ENCODE measurements at places on chromosomes 16 and 17.
A peak's percentile ranks its signal among the peaks of the same experiment; 100 is the strongest.

GRCh38 chr17:58322581-58323185, 5.9 kb downstream of the TSPOAP1 start:
- no peak for DNase-seq

- no peak for DNase-seq
Measured at GRCh38 chr17:2421315-2422147, 20.7 kb upstream of the MNT start.

DNA sequence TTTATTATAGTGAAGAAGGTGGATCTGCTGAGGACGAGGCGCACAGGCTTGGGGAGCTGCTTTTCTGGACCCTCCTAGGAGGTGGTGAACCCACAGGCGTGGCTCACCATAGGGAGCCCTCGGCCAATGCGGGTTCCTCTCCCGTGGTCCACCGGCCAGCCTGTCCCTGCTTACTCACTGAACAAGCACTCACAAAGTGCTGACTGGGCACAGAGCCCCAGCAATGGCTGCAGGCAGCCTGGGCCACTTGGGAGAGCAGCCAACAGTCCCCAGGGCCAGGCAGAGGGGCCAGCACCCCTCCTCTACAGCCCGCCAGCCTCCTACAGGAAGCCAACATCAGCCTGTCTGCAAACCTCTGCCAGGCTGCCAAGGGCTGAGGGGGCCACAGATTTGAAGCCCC, 19.1 kb upstream of the NCBP3 start:
- no peak for DNase-seq

DNA sequence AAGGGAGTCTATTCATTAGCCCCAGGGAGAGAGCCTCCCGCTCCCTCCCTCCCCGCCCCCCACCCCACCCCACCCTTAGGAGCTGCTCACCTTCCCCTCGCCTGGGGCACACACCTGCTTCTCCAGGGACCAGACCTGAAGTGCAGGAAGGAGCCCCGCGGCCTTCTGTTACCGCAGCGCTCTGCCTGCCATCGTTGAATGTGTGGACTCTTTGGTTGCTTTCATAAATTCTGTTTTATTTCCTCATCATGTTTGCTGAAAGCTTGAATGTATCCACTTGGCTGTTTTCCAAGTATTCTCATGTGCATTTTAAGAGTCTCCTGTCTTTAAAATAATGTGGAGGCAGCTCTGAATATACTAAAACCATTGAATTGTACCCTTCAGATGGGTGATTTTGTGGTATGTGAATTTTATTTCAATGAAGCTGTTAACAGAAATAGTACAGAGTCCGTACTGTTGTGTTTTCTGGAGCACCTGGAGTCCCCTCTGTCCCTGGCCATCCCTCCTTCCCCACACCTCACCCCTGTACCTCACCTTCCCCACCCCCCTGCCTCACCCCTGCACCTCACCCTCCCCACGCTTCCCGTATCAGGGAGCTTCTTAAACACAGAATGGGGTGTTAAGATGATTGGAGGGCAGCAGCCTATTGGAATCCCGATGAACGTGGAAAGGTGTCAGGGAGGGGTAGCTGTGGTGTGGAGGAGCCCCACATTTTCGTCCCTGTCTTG, 25.5 kb downstream of the RAB11FIP3 start:
- no peak for DNase-seq

GRCh38 chr17:73292031-73292531, 19.7 kb downstream of the CDC42EP4 start:
- no peak for DNase-seq

DNA sequence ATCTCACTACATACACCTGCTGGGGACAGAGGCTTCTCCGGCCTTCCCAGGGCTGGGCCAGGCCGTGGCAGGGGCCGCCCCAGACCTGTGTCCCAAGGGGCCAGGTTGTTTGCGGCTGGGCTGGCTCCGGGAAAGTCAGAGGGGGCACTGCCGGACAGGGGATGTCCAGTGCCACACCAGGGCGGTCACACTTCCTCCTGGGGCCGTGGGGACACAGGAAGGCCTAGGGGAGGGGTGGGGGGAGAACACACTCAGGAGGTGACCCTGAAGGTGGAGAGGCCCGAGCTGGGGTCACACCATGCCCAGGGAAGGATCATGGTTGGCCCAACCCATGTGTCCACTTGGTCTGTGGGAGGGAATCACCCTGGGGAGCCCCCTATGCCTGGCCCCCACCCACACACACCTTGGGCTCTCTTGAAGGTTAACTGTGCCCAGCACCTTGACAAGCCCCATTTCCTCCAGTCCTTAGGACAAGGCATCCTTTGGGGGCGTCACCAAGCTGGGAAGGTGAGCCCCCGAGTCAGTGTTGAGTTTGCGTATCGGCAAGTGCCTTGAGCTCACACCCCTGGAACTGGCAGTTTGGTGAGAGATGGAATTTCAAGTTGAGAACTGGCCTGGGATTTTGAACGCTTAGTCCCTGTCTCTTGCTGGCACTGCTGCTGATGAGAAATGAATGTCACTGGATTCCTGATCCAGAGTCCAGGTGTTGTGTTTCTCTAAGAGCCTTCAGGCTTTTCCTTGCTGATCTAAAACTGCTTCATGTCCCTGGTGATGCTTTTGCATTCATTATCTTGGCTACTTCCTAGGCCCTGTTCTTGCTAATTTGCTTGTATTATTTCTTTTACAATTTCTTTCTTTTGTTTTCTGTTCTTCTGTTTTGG, 7.7 kb upstream of the ACTG1 start:
- no peak for DNase-seq

- DNase-seq = peak; percentile 76
Measured at GRCh38 chr17:64661976-64662773, at the start of gene SMURF2. Gene SMURF2 (minus strand): TSS chr17:64662307. CDS start chr17:64661880, 427 bp downstream.

DNA sequence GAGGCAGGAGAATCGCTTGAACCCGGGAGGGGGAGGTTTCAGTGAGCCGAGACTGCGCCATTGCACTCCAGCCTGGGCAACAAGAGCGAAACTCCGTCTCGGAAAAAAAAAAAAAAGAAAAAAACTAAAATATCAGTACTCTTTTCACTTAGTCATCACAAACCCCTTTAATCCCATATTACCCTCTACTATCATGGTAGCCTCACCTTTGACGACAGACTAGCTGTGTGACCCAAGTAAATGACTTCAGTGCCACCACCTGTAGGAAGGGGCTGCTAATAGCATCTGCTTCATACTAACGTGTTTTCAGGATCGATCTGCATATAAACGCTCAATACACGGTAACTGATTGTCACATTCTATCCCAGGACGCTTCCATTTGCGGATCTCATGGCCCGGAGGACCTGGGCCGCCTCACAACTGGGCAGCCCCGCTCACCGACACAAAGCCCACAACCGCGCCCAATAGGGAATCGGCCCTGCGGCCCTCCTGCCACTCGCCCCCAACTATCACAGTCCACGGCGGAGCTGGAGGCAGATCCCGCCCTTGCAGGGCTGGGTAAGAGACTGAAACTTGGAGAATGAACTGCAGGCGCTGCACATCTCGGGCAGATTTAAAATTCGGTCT, 1.1 kb upstream of the ZNF263 start:
- no peak for DNase-seq

- no peak for DNase-seq
Measured at GRCh38 chr17:41500131-41500911, 5.1 kb downstream of the KRT13 start.

DNA sequence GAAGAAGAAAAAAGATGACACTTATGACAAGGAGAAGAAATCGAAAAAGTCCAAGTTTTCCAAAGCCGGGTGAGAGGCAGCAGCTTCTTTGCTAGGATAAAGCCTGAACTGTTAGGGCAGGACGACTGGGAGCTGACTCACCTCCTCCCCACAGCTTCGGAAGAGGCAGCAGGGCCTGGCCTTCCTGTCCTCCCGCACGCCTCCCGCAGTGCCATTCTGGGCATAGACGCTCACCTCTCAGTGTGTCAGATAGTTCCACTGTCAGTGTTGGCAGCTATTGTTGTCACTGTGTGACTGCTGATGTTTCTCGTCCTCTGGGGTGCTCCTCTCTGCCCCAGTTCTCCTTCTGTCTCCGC, 12.6 kb downstream of the UBN1 start:
- no peak for DNase-seq

- no peak for DNase-seq
Measured at GRCh38 chr16:53631236-53632025, 72.2 kb downstream of the RPGRIP1L start.

- DNase-seq = peak; percentile 76
Measured at GRCh38 chr16:25257956-25258860, 563 bp upstream of the ZKSCAN2 start.

- DNase-seq = no peak
Measured at GRCh38 chr16:87149051-87149450, 168.1 kb downstream of the C16orf95 start.

GRCh38 chr17:12953156-12953555, 64.7 kb downstream of the ELAC2 start:
- DNase-seq = no peak

GRCh38 chr17:76689859-76690258, 20.9 kb downstream of the MXRA7 start:
- no peak for DNase-seq

GRCh38 chr17:38598536-38598935, 7.2 kb downstream of the SRCIN1 start:
- no peak for DNase-seq

Measured in activated naive CD4-positive, alpha-beta T cell treated with anti-CD3 and anti-CD28 coated beads, Interleukin-2, amount 50 U/mL, for 72 hours (primary cell).